Astrocyte (in vitro differentiated cells and primary cell): ENCODE measurements at places on chromosomes 13 and 19. TPM values are rescaled to one million over a fixed set of nuclear protein-coding genes. Genes with fewer than 3 reads are reported as not detected.

- no peaks in the 10 kb centered on the region for H3K27me3 ChIP-seq
- no peak overlapping the region for H3K27ac ChIP-seq
- H3K36me3 ChIP-seq: no peaks in the 10 kb centered on the region
- H3K4me3 ChIP-seq: no peak overlapping the region
These were observed 52.5 kb upstream of the CLDN10 start for GRCh38 chr13:95499811-95500712.

The URAD gene
- total RNA-seq: not detected in 2 replicates

GRCh38 chr13:20192836-20193161 is at the start of gene GJB2:
Gene GJB2 (minus strand): TSS chr13:20192938. CDS start chr13:20189581, 3,357 bp downstream.
- peak within 1 kb of the TSS; percentile 50 for H3K4me3 ChIP-seq
- H3K4me1 ChIP-seq: peaks cover 19% of the 10 kb centered on the region
- no peaks in the 10 kb centered on the region for H3K36me3 ChIP-seq

The CEACAM16 gene
- 0.14 TPM in 1 of 2 replicates, not detected in the other for total RNA-seq

DNA sequence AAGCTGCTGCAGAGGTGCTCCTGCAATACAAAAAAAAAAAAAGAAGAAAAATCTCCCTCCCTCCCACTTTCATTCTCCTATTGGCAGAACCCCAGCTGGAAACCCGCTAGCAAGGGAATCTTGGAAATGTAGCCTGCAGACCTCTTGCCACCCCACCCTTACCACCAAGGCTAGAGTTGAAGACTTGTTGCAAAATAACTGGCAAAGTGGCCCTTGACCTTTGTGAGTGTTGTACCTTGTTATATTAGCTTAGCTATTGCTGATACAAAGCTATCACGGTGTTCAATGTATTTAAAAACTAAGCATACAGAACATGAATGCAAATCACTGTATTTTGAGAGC is 57.5 kb upstream of the KCTD4 start:
- DNase-seq: no peak
- H3K36me3 ChIP-seq: no peaks in the 10 kb centered on the region
- no peaks in the 10 kb centered on the region for H3K27me3 ChIP-seq
- H3K4me1 ChIP-seq: peaks cover 6% of the 10 kb centered on the region

The MAP2K2 gene
- total RNA-seq: 184 and 190 TPM in 2 replicates

The GGN gene
- 2.1 and 2.8 TPM in 2 replicates for total RNA-seq

- no peak overlapping the region for H3K4me3 ChIP-seq
- H3K27me3 ChIP-seq: no peaks in the 10 kb centered on the region
- H3K27ac ChIP-seq: no peak overlapping the region
- no peak for DNase-seq
- H3K36me3 ChIP-seq: peaks cover 7% of the 10 kb centered on the region
- no peaks in the 10 kb centered on the region for H3K4me1 ChIP-seq
These were observed 8.7 kb downstream of the MAP2K2 start for GRCh38 chr19:4115050-4115817.

The SIGLEC14 gene
- not detected in 2 replicates for total RNA-seq

The CYP2A7 gene
- total RNA-seq: not detected in 2 replicates

The ACP7 gene
- total RNA-seq: not detected in 2 replicates

The CERS4 gene
- total RNA-seq: 13.3 and 15.7 TPM in 2 replicates

The ZNF320 gene
- 28.0 and 31.6 TPM in 2 replicates for total RNA-seq

DNA sequence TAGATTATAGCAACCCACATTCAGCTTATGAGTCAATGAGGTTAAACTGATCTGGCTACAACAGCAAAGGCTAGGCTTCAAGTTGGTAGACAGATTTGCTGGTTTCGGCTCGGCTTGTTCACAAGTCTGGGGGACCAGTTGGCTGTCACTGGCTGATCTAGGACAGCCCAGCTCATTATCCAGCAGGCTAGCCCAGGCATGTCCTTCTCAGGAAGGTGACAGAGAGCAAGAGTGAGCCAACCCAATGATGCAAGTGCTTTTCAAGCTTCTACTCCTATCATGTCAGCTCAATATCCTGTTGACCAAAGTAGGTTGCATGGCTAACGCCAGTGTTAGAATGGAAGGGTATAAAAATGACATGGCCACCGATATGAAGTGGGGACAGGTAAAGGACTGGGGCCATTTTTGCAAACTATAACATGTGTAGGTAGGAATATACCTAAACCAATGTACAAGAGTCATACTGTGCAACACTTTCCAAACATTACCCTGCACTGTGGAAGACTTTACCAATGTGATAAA is 220.9 kb upstream of the SOX21 start:
- no peaks in the 10 kb centered on the region for H3K36me3 ChIP-seq
- H3K4me1 ChIP-seq: no peaks in the 10 kb centered on the region
- no peak overlapping the region for H3K27ac ChIP-seq
- H3K27me3 ChIP-seq: no peaks in the 10 kb centered on the region
- no peak for DNase-seq

The IGFL2 gene
- 9.8 and 11.3 TPM in 2 replicates for total RNA-seq

DNA sequence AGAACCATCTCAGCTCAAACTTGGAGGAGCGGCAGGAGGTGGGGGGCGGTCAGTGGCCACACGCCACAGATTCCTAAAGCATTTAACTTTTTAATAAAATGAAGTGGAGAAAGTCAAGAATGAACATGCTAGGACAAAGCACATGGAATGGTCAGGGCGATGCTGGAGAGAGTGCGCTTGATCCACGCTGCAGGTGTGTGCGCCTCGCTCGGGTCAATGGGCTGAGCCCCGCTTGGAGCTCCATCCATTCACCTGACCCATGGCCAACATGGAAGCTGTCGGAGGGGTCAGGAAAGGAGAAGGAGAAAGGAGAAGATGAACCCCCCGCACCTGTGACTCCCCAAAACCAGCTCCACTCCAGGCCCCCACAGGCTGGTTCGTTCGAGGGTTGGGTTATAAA is 41.8 kb downstream of the SUGP2 start:
- DNase-seq: no peak
- H3K27me3 ChIP-seq: no peaks in the 10 kb centered on the region
- no peak overlapping the region for H3K4me3 ChIP-seq

- H3K27me3 ChIP-seq: no peaks in the 10 kb centered on the region
- DNase-seq: no peak
- H3K4me3 ChIP-seq: no peak overlapping the region
- no peaks in the 10 kb centered on the region for H3K36me3 ChIP-seq
- no peaks in the 10 kb centered on the region for H3K4me1 ChIP-seq
These were observed 813.6 kb upstream of the GPC6 start for GRCh38 chr13:92412996-92413395.

DNA sequence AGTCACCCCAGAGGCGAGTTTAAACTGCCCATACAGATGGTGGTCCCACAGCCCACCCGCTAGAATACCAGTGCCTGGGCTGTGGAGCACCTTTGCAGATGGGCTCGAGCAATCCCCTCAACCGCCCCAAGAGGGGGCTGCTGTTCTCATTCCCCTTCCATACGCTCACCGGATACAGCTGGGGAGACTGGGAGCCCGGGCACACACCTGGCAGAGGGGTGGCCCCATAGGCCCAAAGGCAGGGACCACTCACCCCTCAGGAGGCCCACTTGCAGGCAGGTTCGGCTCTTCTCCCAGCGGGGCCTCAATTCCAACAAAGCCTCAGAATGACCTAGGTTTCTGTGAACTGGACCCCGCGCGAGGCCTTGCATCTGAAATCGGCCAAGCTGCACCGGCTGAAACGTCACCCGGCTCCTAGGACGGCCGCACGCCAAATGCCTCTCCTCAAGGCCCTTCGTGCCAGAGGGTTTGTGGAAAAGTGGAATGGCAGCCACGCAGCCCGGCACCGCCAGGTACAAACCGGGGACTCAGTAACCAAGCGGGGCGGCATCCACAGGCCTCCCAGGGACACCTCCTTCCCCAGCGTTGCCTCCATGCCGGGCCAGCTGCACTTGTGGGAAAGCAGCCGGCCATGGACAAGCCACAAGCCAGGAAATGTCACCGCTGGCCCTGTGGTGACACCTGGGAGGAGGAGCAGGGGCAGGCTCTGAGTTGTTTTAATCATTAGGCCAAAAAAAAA is 18.7 kb downstream of the MLLT1 start:
- H3K4me1 ChIP-seq: no peaks in the 10 kb centered on the region
- no peaks in the 10 kb centered on the region for H3K27me3 ChIP-seq
- H3K27ac ChIP-seq: no peak overlapping the region
- DNase-seq: no peak
- peaks cover 12% of the 10 kb centered on the region for H3K36me3 ChIP-seq
- H3K4me3 ChIP-seq: no peak overlapping the region

DNA sequence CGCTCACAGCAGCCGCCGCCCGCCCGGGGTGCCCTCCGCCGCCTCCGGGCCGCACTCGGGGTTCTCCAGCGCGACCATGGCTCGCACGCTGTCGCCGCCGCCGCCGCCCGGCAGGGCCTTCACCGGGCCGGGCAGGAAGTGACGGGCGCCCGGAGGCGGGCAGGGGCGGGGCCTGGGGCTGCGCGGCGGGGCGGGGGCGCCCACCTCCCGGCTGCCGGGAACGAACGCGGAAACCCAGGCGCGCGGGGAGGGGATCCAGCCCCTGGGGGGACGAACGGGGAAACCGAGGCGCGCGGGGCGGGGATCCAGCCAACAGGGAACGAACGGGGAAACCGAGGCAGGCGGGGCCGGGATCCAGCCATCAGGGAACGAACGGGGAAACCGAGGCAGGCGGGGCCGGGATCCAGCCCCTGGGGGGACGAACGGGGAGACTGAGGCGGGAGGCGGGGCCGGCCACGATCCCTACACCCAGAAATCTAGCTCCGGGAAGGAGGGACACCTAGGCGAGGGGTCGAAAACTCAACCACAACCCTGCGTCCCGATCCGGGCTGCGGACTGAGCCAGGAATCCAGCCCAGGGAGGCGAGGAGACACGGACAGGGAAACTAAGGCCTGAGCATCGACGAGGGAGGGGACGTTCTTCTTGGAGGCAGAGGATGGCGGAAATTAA is at the start of gene R3HDM4:
Gene R3HDM4 (minus strand): TSS at position 140 of the 669 bp plus-strand sequence. CDS start 62 bp downstream, at position 78.
- DNase-seq: no peak
- H3K27ac ChIP-seq: peak within 1 kb of the TSS; percentile 80
- no peaks in the 10 kb centered on the region for H3K36me3 ChIP-seq
- H3K27me3 ChIP-seq: peaks cover 8% of the 10 kb centered on the region
- H3K4me3 ChIP-seq: peak within 1 kb of the TSS; percentile 68
- peaks cover 21% of the 10 kb centered on the region for H3K4me1 ChIP-seq

The CABP5 gene
- not detected in 2 replicates for total RNA-seq

DNA sequence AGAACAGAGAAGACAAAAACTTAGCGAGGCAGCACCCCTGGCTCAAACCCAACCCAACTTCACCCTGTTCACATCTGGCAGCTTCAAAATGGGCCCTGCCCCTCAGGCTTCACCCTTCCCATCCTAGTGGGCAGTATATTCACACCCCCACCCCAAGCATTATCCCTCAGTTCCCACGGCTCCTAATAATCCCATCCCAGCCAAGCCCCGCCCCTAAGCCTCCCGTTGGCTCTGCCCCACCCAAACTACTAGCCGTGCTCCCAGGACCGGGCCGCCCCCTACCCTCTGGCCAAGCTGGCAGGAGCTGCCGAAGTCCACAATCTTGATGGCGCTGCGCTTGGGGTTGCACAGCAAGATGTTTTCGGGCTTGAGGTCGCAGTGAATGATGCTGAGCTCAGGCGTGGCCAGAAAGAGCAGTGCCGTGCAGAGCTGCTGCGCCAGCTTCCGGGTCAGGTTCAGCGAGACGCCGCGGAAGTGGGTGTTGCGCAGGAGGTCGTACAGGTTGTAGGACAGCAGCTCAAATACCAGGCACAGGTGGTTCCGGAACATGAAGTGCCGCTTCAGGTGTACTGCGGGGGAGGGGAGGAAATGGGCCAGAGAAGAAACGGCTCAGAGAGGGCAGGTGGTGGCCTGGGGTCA is 5.8 kb downstream of the DYRK1B start:
- no peaks in the 10 kb centered on the region for H3K27me3 ChIP-seq
- no peak for DNase-seq
- no peak overlapping the region for H3K4me3 ChIP-seq
- peaks cover 13% of the 10 kb centered on the region for H3K36me3 ChIP-seq
- H3K4me1 ChIP-seq: peaks cover 9% of the 10 kb centered on the region

The TRAPPC2B gene
- 9.2 and 11.6 TPM in 2 replicates for total RNA-seq

- no peak overlapping the region for H3K27ac ChIP-seq
- H3K4me1 ChIP-seq: peaks cover 4% of the 10 kb centered on the region
- H3K36me3 ChIP-seq: no peaks in the 10 kb centered on the region
- no peak overlapping the region for H3K4me3 ChIP-seq
These were observed 44.0 kb upstream of the KPNA3 start for GRCh38 chr13:49836516-49836915.

- peaks cover 3% of the 10 kb centered on the region for H3K27me3 ChIP-seq
- no peak overlapping the region for H3K27ac ChIP-seq
These were observed 75.6 kb downstream of the C13orf42 start for GRCh38 chr13:51035469-51035868.

GRCh38 chr19:4537953-4538600 is 1.8 kb downstream of the LRG1 start:
- H3K36me3 ChIP-seq: no peaks in the 10 kb centered on the region
- no peak overlapping the region for H3K4me3 ChIP-seq
- H3K27me3 ChIP-seq: peaks cover 13% of the 10 kb centered on the region
- no peak overlapping the region for H3K27ac ChIP-seq
- DNase-seq: no peak

GRCh38 chr13:37869756-37870488 is at the start of gene TRPC4:
Gene TRPC4 (minus strand): TSS chr13:37869772. CDS start chr13:37783333, 86,439 bp downstream.
- peaks cover 13% of the 10 kb centered on the region for H3K4me1 ChIP-seq
- H3K27ac ChIP-seq: peak within 1 kb of the TSS; percentile 66
- no peaks in the 10 kb centered on the region for H3K36me3 ChIP-seq
- H3K27me3 ChIP-seq: no peaks in the 10 kb centered on the region
- DNase-seq: peak; percentile 63

DNA sequence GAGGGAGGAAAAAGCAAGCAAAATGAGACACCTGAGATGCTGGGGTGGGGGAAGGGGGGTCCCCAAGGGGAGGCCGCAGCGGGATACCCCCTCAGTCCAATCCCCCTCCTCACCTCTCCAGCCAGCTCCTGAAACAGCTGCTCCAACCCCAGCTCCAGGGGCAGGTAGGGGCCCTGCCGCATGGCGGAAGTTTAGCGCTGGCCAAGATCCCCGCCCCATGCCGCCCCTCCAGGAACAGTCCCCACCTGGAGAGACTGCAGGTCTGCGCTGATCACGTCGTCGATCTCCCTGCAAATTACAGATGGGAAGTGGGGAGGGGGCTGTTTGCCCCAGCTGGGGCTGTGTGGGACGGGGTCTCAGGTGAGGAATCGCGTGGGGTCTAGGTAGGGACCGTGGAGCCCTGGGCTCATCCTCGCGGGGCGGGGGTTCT is 9.0 kb downstream of the CAPN12 start:
- peaks cover 17% of the 10 kb centered on the region for H3K36me3 ChIP-seq
- no peak overlapping the region for H3K4me3 ChIP-seq
- H3K4me1 ChIP-seq: peaks cover 24% of the 10 kb centered on the region

- H3K27ac ChIP-seq: no peak overlapping the region
- no peak for DNase-seq
- H3K27me3 ChIP-seq: no peaks in the 10 kb centered on the region
- H3K4me1 ChIP-seq: no peaks in the 10 kb centered on the region
These were observed 1765.8 kb downstream of the SLITRK1 start for GRCh38 chr13:82116422-82116989.

- H3K27ac ChIP-seq: no peak overlapping the region
- H3K27me3 ChIP-seq: no peaks in the 10 kb centered on the region
- no peak for DNase-seq
- peaks cover 10% of the 10 kb centered on the region for H3K4me1 ChIP-seq
- no peaks in the 10 kb centered on the region for H3K36me3 ChIP-seq
These were observed 92.0 kb upstream of the WASF3 start for GRCh38 chr13:26465514-26465913.

DNA sequence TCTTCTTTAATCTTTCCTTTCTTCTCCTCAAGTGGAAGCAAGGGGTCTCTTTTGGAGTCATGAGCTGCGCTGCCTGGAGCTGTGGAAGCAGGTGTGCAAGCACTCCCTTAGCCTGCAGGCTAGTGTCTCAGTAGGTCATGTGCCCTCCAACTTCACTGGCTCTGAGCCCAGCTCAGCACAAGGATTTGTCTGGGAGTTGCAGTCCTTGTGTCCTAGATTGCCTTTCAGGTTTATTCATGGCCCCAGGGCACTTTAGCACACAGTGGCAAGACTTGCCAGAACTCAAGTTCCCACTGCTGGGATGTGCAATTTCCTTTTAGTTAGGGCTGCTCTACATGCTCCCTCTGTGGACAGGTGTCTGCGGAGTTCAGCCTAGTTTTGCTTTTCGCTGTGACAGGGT is 211.7 kb downstream of the LIG4 start:
- H3K27ac ChIP-seq: no peak overlapping the region
- H3K4me3 ChIP-seq: no peak overlapping the region
- no peaks in the 10 kb centered on the region for H3K4me1 ChIP-seq
- no peaks in the 10 kb centered on the region for H3K27me3 ChIP-seq
- no peak for DNase-seq
